IMR-90 (cell line): ENCODE measurements at places on chromosomes 1 and 21. TPM values are rescaled to one million over a fixed set of nuclear protein-coding genes. Genes with fewer than 3 reads are reported as not detected.

DNA sequence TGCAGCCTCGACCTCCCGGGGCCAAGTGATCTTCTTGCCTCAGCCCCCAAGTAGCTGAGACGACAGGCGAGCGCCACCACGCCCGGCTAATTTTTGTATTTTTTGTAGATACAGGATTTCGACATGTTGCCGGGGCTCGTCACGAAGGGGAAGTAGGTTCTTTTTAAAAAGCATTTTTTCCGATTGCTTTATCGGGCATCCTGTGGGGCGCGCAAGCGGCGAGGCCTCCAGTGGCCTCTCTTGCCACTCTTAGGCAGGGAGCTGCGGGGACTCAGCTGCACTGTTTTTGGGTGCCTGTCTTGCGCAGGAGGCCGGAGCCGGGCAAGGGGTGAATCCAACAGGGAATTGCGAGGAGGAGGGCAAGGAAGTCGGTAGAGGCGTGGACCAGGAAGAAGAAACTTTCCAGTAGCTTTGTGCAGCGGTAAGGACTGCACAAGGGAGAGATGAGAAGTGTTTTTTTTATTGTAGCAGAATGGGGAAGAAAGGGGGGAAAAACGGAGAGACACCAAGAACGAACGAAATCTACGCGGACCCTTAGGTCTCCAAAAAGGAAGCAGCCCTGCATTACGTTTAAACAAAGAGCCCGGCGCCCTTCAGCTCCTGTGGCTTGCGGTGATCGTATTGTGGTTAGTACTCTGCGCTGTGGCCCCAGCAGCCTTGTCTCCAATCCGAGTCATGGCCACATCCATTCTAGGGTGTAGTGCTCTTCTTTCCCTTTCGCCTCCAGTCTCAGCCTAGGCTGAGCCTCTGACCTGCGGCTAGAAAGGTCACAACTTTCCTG is 164.8 kb downstream of the PPIAL4G start:
- DNase-seq = no peak

GRCh38 chr21:46221664-46222435 is 6.7 kb downstream of the LSS start:
- no peak for DNase-seq

The ESRRG gene
- polyA plus RNA-seq = 0.16 and 0.17 TPM in 2 replicates

DNA sequence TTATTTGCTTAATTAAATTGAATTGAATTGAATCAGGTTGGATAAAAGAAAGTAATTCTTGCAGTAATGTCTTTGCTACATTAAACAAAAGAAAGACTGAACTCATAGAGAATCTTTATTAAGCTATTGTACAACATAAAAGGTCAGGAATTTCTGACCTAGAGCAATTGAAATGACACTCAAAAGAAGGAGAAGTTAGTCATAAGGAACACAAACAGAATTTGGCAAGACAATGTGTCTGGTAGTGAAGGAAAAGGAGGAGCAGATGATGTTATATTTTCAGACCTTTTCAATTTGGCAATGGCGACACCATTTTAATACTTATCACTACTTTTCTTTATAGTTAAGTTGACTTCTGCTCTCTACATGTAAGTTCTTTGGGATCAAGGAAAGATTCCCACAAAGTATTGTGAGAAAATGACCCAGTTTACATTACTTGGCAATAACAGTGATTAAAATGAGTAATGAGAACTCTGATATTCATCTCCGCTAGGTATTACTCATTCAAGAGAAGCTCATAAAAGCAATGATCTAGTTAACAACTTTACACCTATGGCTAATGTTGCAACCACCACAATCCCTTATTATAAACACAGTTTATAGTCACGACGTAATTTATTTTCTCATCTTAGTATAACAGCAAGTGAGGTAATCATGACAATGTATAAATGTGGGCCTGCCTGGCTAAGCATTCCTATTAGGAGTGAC is 14.7 kb upstream of the KRTAP21-1 start:
- no peak for DNase-seq

The NLRP3 gene
- 0.03 TPM in 1 of 2 replicates, not detected in the other for polyA plus RNA-seq

DNA sequence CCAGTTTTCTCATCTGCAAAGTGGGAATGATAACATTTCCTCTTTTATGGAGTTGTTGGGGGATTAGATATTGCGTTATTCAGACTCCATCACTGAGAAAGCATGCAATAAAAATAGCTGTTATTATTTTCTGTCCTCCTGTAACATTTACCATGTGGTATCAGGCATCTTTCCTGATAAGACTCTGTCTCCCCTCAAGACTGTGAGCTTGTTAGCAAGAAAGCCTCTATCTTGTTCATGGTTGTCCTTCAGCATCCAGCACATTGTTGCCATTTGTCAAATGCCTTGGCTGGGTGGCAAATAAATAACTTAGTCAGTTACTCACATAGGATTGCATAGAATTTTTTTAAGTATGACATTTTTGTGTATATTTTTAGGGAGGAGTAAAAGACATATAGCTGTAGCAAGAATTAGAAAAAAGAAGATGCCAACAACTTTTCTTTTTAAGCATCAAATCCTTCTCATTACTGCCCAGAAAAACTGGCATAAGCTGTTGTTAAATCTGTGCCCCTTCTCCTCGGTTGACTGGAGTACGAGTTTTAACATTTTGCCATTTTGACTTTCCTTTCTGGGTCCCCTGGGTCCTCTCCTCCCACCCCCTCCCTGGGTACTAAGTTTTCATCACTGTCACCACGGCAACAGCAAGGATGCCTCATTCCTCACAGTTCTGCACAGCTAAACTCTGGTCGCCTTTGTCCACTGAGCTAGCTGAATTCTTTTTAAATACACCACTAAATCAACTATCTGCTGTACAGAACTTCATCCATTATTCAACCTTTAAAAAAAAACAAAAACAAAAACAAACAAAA is 1.0 kb upstream of the JAM2 start:
- no peak for DNase-seq

GRCh38 chr1:234608911-234609690 is 877 bp downstream of the IRF2BP2 start:
- DNase-seq = no peak

DNA sequence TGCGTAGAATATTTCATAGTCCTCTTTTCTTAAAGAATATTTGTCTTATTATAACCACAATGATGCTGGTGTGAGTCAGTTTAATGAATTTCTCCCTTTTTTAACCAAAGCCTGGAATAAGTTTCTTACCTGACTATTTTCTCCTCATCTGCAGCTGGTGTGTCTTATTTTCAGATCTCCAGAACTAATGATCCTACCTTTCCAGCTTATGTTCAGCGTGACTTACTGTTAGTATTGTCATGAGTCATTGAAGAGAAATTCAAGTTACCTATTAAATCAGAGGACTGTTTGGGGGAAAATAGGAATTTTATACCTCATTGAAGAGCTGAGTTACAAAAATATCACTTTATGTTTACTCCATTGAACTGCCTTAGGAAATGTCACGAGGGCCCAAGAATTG is 482.1 kb downstream of the RWDD3 start:
- no peak for DNase-seq

GRCh38 chr1:232766241-232766890 is 38.9 kb upstream of the MAP10 start:
- no peak for DNase-seq

GRCh38 chr1:233281711-233282581 is 13.6 kb downstream of the PCNX2 start:
- DNase-seq = peak; percentile 55

- peak; percentile 81 for DNase-seq
Measured at GRCh38 chr1:54716299-54717047, 812 bp downstream of the TTC4 start.

DNA sequence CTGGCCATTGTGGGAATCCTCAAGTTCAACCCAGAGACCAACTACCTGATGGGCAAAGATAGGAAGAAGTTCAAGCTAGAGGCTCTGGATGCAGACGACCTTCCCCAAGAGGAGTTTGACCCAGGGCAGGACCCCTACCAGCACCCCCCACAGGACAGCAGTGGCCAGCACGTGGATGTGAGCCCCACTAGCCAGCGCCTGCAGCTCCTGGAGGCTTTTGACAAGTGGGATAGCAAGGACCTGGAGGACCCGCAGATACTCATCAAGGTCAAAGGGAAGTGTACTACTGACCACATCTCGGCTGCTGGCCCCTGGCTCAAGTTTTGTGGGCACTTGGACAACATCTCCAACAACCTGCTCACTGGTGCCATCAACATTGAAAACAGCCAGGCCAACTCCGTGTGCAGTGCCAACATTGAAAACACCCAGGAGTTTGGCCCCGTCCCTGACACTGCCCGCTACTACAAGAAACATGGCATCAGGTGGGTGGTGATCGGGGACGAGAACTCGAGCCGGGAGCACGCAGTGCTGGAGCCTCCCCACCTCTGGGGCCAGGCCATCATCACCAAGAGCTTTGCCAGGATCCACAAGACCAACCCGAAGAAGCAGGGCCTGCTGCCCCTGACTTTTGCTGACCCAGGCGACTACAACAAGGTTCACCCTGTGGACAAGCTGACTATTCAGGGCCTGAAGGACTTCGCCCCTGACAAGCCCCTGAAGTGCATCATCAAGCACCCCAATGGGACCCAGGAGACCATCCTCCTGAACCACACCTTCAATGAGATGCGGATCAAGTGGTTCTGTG is 30.6 kb upstream of the GPR137B start:
- no peak for DNase-seq

- DNase-seq = no peak
Measured at GRCh38 chr1:174218983-174219382, 59.7 kb downstream of the RABGAP1L start.

- no peak for DNase-seq
Measured at GRCh38 chr1:86953167-86953566, 38.7 kb downstream of the HS2ST1 start.

- DNase-seq = peak; percentile 10
Measured at GRCh38 chr1:37719572-37720195, 27.4 kb downstream of the CDCA8 start.
